ENCODE measurements at places on chromosomes 1 and 21. TPM values are rescaled to one million over a fixed set of nuclear protein-coding genes. Genes with fewer than 3 reads are reported as not detected.

SERPINC1 gene
- total RNA-seq = not detected

FCGR1A gene
- not detected for total RNA-seq

KCNJ9 gene
- not detected for total RNA-seq

LCE3D gene
- total RNA-seq = not detected

LPAR3 gene
- not detected for total RNA-seq

HS2ST1 gene
- total RNA-seq = 11.9 TPM

NBPF15 gene
- total RNA-seq = 25.9 TPM

KIFAP3 gene
- 19.0 TPM for total RNA-seq

PLA2G2F gene
- total RNA-seq = not detected

PRELP gene
- total RNA-seq = not detected

NEK2 gene
- 2.4 TPM for total RNA-seq

FMO5 gene
- 1.1 TPM for total RNA-seq

CYP4B1 gene
- not detected for total RNA-seq

KRTAP10-9 gene
- total RNA-seq = not detected

CDC14A gene
- total RNA-seq = 5.7 TPM

CD84 gene
- total RNA-seq = not detected

CZIB gene
- 35.5 TPM for total RNA-seq

CD5L gene
- total RNA-seq = not detected

EFNA1 gene
- 127 TPM for total RNA-seq

OR6F1 gene
- total RNA-seq = not detected

ZCCHC17 gene
- 23.0 TPM for total RNA-seq

RAP1GAP gene
- under 0.01 TPM for total RNA-seq

NMNAT1 gene
- 13.3 TPM for total RNA-seq

ANKRD45 gene
- total RNA-seq = not detected

CYYR1 gene
- 6.3 TPM for total RNA-seq

SAMD11 gene
- total RNA-seq = not detected

RGL1 gene
- 16.1 TPM for total RNA-seq

HES3 gene
- not detected for total RNA-seq

IL19 gene
- total RNA-seq = not detected

UTS2 gene
- total RNA-seq = not detected

PDE9A gene
- total RNA-seq = 1.3 TPM

KCNE2 gene
- total RNA-seq = not detected

F11R gene
- 49.3 TPM for total RNA-seq

ORC1 gene
- total RNA-seq = 1.2 TPM

IGSF9 gene
- total RNA-seq = not detected

SYT14 gene
- total RNA-seq = under 0.01 TPM

TMEM79 gene
- 0.44 TPM for total RNA-seq

TMEM81 gene
- total RNA-seq = 2.0 TPM

MAN1A2 gene
- 31.3 TPM for total RNA-seq

TXNIP gene
- 81.9 TPM for total RNA-seq

MYCL gene
- 0.44 TPM for total RNA-seq

MAP3K21 gene
- total RNA-seq = 0.44 TPM

PEAR1 gene
- 16.3 TPM for total RNA-seq

TMEM39B gene
- 10.5 TPM for total RNA-seq

SPRR2B gene
- not detected for total RNA-seq

RO60 gene
- 154 TPM for total RNA-seq
